ENCODE measurements at places on chromosomes 6 and 20. TPM values are rescaled to one million over a fixed set of nuclear protein-coding genes. Genes with fewer than 3 reads are reported as not detected.

Gene PXDC1
- total RNA-seq: 1.4 TPM

Gene HLA-DMB
- 0.55 TPM for total RNA-seq

GRCh38 chr6:5457041-5457440, 195.7 kb downstream of the FARS2 start:
- DNase-seq: no peak

- DNase-seq: no peak
These were observed 13.3 kb upstream of the PTPN1 start for GRCh38 chr20:50496773-50497385.

DNA sequence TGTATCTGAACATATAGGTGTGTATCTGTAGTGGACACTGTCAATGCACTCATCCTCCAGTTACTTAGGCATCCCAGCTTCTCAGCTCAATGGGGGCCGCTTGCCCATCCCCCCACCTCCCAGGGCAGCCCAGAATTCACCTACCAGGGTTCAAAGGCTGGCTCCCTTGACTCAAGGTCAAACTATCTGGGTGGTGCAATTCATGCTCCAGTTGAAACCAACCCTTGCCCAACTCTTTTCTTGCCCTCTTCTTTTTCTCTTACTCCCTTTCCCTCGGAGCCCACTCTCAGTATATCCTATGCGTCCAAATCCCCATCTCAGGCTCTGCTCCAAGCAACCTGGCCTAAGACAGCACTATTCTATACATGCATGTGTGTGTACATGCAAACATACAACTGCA, 127.4 kb downstream of the BCAS1 start:
- DNase-seq: no peak

- DNase-seq: peak; percentile 82
These were observed 6.5 kb downstream of the TGM6 start for GRCh38 chr20:2387180-2387577.

DNA sequence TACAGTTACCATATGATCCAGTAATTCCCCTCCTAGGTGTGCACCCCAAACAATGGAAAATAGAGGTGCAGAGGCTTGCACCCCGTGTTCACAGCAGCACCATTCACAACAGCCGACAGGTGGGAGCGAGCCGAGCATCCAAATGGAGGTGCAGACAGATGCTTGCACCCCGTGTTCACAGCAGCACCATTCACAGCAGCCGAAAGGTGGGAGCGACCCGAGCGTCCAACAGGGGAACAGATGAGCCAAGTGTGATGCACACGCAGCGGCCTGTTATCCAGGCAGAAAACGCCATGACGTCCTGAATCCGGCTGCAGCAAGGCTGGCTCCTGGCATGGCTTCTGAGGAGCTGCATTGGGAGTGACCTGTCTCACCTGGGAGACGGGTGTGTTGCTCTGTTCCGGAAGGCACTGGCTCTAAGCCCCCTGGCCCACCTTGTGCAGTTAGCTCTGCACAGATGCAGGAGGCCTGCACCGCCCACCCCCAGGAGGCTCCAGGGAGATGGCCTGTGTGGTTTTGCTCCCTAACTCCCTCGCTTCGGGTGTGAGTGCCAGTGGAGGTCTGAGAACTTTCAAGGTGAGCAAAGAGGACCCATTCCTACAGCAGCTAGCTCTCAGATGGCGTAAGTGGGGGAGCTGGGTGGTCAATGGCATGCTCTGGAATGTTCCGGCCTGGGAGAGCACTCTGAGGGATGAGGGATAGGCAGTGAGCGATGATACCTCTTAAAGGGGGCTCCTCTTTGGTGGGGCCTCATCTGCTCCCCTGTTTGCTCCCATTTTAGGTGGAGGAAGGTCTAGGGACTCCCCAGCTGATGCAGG, 47.8 kb upstream of the FRMD1 start:
- peak; percentile 20 for DNase-seq

DNA sequence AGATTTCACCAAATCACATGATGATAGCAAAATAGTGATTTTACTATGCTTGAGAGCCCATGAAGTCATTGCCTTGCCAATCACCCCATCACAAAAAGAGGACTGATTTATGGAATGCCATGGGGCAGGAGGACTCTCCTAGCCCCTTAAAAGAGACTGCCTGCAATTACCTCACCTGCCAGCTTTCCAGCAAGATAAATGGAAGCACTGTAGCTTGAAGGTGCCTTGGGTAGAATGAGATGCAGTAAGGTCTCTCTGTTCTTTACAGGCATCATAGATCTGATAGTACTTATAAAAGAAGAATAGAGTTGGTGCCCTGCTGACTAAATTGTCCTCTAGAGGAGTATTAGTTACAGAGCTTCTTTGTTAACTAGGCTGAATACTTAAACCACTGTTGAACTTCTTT, 242.3 kb downstream of the TMEM242 start:
- no peak for DNase-seq

Gene C6orf52
- total RNA-seq: 4.6 TPM

- DNase-seq: peak; percentile 74
These were observed 13.3 kb upstream of the ITPR3 start for GRCh38 chr6:33607784-33608161.

Gene DOP1A
- 10.2 TPM for total RNA-seq

- no peak for DNase-seq
These were observed 7.8 kb downstream of the TMC2 start for GRCh38 chr20:2544211-2544610.

Gene SYCP2
- total RNA-seq: 0.04 TPM

DNA sequence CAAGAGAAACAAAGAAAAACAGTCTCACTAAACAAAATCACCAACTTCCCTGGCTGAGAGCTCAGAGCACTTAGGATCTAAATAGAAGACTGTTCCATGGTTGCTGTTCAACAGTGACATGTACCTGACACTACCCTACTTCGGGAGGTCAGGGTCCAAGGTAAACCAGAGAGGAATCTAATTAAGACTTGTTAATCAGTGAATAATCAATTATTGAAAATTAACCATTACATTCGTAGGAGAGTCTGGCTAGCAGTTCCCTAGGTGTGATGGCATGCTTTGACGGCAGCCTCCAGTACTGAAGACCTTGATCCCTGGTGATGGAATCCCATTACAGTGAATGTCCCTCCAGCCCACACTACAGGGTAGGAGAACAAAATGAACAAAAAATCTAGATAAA, 154.0 kb upstream of the AFDN start:
- DNase-seq: no peak

Gene NFATC2
- 0.28 TPM for total RNA-seq

DNA sequence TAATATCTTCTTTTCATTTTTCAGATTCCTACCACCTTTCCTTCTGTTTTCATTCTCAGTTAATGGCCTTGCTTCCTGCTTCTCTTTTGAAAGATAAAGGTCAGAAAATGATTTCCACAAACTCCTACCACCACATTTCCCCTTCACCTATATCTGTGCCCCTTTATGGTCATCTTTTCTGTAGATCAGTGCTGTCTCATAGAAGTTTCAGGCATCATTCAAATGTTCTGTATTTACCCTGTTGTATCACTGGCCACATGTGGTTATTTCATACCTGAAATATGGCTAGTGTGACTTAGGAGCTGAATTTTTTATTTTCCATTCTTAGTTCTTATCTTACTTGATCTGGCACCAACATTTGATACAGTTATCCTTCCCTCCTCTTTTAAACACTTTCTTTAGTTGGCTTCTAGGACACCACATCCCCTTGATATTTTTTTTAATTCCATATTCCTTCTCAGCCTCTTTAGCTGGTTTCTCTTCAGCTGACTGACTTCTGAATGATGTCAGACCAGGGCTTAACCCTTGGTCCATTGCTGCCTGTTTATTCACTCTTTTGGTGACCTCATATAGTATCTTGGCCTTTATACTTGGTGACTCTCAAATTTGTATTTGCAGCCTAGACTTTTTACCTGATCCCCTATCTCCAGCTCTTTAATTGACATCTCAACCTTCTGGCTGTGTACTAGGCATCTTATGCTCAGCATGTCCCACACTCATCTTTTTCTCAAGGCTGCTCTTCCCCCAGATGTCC, 81.0 kb downstream of the ATRN start:
- no peak for DNase-seq

Gene ULBP1
- total RNA-seq: 0.33 TPM

Gene ARHGAP18
- 3.9 TPM for total RNA-seq

DNA sequence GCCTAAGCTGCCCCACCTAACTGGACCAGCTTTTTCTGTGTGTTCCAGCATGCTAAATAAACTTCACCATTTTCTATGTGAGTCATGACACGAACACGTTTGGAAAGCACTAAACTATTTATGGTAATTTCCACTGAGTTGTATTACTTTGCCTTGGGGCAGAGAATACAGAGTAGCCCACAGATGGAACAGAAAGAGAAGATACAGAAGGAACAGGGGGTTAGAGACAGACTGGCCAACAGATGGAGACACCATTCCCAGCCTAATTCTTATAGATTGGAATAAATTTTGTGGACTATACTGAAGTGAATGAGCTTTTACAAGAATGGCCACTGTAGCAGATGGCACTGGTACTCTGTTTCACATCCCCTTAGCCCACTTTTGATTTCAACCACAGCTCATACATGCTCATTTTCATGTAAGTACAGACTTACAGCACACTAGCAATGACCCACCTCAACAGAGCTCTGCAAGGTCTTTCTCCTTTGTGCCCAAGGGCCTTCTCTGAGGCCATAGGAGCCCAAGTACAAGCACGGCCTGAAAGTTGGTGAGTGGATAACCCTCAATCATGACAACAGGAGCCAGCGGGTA, 13.1 kb upstream of the NT5DC1 start:
- no peak for DNase-seq

GRCh38 chr6:165662749-165663376, at the start of gene PDE10A:
Gene PDE10A (minus strand): TSS chr6:165663241. CDS start chr6:165662811, 430 bp downstream.
- DNase-seq: peak; percentile 93

GRCh38 chr6:157169226-157169625, 154.1 kb downstream of the TMEM242 start:
- DNase-seq: no peak

Gene TAAR2
- not detected for total RNA-seq

Gene CRISP2
- not detected for total RNA-seq

- DNase-seq: peak; percentile 90
These were observed 2.7 kb upstream of the PAX1 start for GRCh38 chr20:21702553-21703470.

Gene ZFP57
- total RNA-seq: 0.10 TPM

GRCh38 chr20:15889061-15889460, 684.2 kb downstream of the KIF16B start:
- DNase-seq: no peak

- no peak for DNase-seq
These were observed 43.2 kb downstream of the STK35 start for GRCh38 chr20:2144850-2145249.

DNA sequence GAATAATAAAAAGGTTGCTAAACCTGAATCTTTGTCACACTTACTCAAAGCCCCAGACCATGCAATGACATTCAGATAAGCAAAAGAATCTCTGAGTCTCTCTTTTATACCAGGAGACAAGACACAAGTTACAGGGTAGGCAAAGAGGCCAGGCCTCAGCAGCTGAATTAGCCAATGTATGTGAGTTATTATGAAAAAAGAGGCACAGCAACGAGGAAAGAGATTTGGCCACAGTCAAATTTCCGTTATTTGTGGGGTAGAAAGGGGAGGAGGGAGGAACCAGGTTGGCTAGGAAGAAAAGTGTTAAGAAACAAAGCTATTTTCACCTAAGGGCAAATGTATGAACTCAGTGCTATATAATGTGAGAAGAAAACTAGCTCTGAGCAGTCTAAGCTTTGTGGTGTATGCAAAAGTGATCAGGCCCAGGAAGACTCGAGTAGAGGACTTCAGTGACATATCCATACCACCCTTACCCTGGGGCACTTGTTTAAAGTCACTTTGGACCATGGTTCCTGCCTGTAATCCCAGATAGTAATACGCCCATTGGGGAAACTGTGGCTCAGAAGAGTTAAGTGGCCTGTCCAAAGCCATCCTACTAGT, 19.1 kb downstream of the IPCEF1 start:
- DNase-seq: no peak

DNA sequence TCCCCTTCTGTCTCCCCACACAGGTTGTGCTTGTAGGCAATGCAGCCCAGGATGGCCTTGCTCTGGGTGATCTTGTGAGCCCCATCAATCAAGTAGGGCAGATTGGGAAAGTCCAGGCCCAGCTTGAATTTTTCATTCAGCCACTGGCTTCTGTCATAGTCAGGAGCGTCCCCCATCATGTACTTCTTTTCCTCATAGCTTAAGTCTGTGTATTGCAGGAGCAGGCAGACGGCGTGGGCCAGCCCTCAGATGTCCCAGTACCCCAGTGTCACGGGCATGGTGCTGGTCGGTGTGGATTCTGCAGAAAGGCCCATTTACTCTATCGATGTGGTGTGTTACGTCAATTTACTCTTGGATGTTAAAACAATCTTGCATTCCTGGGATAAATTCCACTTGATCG, 40.1 kb upstream of the SLC16A10 start:
- no peak for DNase-seq

DNA sequence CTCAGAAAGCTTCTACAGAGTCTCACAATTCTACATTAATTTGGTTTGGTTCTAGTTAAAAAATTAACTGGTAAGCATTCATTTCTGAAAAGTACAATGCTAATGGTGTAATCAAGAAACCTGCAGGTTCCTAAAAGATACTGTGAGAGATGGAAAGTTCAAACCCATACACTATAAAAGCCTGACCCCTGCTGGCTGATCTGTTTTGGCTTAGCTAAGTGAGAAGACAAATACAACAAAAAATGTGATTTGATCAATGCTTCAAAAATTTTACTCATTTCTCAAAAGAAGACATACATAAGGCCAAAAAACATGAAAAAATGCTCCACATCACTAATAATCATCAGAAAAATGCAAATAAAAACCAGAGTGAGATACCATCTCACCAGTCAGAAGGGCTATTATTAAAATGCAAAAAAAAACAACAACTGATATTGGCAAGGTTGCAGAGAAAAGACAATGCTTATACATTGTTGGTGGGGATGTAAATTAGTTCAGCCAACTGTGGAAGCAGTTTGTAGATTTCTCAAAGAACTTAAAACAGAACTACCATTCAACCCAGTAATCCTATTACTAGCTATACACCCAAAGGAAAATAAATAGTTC, 102.8 kb downstream of the MOXD1 start:
- DNase-seq: no peak

DNA sequence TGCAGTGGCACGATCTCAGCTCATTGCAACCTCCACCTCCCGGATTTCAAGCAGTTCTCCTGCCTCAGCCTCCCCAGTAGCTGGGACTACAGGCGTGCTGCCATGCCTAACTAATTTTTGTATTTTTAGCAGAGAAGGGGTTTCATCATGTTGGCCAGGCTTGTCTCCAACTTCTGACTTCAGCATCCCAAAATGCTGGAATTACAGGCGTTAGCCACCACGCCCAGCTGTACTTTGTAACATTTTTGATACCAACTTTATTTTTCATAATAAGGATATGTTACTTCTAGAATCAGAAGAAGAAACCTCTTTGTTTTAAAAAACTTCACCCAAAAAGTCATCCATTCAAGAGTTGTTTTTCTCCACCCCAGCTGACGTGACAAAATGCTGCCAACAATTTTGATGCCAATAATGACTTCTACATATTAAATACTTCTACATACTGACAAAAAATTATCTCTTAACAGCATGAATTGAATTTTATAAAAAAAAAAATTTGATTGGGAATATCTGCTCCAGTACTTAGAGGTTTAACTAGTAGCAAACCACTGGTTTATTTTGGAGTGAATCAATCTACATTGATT, 22.5 kb upstream of the PRIM2 start:
- DNase-seq: no peak

GRCh38 chr6:141848029-141848890, 284.5 kb upstream of the GJE1 start:
- no peak for DNase-seq

- DNase-seq: no peak
These were observed 1.2 kb downstream of the KCNK17 start for GRCh38 chr6:39312912-39313525.

GRCh38 chr6:27811451-27811772, 100.8 kb downstream of the OR2B2 start:
- DNase-seq: no peak

Gene FAM209A
- 0.45 TPM for total RNA-seq

GRCh38 chr20:24676978-24677370, 207.5 kb downstream of the SYNDIG1 start:
- DNase-seq: no peak
